ENCODE measurements at places on chromosomes 4 and X. TPM values are rescaled to one million over a fixed set of nuclear protein-coding genes. Genes with fewer than 3 reads are reported as not detected.

DGKQ gene
- total RNA-seq: 12.6 TPM

LANCL3 gene
- total RNA-seq: not detected

GSX2 gene
- not detected for total RNA-seq

UGT2A1 gene
- not detected for total RNA-seq

NLGN4X gene
- total RNA-seq: not detected

SOWAHB gene
- 0.09 TPM for total RNA-seq

KIAA1210 gene
- total RNA-seq: not detected

PTCHD1 gene
- not detected for total RNA-seq

USP17L25 gene
- not detected for total RNA-seq

- no peaks in the 10 kb centered on the region for H3K27me3 ChIP-seq
- no peaks in the 10 kb centered on the region for H3K4me1 ChIP-seq
- no peak overlapping the region for H3K4me3 ChIP-seq
- peak; percentile 38 for DNase-seq
Measured at GRCh38 chr4:81207828-81208227, 7.2 kb downstream of the PRKG2 start.

GRCh38 chr4:186685767-186686183 lies 37.9 kb downstream of the FAT1 start:
- peak overlapping the region; percentile 83 for H3K27ac ChIP-seq
- H3K36me3 ChIP-seq: peaks cover 72% of the 10 kb centered on the region
- H3K27me3 ChIP-seq: peaks cover 4% of the 10 kb centered on the region
- peak; percentile 92 for DNase-seq
- H3K4me1 ChIP-seq: peaks cover 89% of the 10 kb centered on the region

- no peak overlapping the region for H3K27ac ChIP-seq
- H3K27me3 ChIP-seq: no peaks in the 10 kb centered on the region
- H3K4me3 ChIP-seq: no peak overlapping the region
Measured at GRCh38 chr4:185290018-185290607, 80.7 kb downstream of the SNX25 start.

DNA sequence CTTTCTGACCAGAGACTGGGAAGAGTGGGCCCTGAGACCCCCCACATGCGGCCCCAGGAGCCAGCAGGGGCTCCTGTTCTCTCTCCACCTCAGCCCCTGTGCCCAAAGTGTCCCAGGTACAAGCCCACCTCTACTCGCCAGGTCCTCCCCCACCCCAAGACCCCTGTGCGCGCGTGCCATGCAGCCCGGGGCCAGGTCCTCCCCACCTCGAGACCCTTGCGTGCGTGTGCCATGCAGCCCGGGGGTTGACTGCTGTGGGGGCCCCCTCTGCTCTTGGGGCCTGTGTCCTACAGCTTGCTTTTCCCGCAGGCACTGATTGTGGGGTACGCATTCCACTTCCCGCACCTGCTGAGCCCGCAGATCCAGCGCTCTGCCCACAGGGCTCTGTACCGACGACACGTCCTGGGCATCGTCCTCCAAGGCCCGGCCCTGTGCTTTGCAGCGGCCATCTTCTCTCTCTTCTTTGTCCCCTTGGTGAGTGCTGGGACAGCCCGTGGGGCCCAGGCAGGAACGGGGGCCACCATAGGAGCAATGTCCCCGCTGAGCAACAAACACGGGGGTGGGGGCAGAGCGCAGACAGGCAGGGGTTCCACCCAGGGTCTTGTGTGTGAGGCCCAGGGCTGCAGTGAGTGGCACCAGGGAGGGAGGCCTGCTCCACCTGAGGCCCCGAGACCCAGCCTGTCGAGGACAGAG lies 20.3 kb downstream of the DGKQ start:
- H3K4me1 ChIP-seq: no peaks in the 10 kb centered on the region
- DNase-seq: no peak
- peaks cover 5% of the 10 kb centered on the region for H3K36me3 ChIP-seq
- no peak overlapping the region for H3K27ac ChIP-seq
- no peaks in the 10 kb centered on the region for H3K27me3 ChIP-seq
- H3K4me3 ChIP-seq: no peak overlapping the region

DNA sequence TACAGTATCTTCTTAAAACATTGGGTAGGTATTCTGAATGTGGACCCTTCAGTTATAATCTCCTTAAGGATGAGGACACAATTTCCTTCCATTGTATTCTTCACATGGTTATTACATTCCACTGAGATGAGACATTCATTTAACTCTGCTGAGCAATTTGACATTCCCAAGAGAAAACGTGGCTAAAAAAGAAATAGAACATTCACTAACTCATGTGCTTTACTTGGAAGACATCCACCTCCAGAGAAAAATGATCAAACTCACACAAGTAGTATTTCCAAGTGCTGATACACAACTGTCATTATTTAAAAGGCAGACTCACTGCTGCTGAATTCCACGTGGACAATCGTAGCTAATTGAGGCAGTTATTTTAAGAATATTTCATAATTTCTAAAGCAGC lies 227.9 kb upstream of the ANKRD50 start:
- H3K27me3 ChIP-seq: no peaks in the 10 kb centered on the region
- H3K27ac ChIP-seq: peak overlapping the region; percentile 75
- peaks cover 7% of the 10 kb centered on the region for H3K36me3 ChIP-seq
- H3K4me1 ChIP-seq: peaks cover 96% of the 10 kb centered on the region
- H3K4me3 ChIP-seq: peak overlapping the region; percentile 52

DNA sequence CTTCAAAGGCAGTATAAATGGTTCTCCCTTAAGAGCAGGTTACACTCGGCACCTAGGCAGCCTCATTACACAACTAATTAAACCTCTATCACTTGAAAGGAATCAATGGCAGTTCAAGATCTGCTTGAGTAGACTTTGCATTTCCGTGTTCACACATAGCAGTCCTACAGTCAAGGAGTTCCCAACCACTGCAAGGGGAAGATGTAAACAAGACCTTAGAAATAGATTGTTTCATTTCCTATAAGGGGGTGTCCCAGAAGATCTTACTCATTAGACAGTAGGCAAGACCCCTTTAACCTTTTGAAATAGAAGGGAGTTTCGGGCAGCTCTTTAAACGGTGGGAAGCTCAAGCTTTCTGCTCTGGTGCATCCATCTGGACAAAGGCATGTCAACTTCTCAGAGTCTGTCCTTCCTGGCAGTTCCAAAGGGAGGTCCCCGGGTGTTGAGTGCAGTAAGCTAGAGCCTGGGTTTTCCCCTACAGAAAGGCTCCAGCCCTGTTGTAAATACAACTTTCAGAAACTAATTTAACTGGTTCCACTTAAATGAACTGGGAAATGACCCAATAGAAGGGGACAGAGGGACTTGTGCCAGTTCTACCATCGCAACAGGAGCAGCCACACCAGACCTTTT lies 150.8 kb downstream of the RBMX2 start:
- peaks cover 2% of the 10 kb centered on the region for H3K27me3 ChIP-seq
- peaks cover 17% of the 10 kb centered on the region for H3K4me1 ChIP-seq
- no peak overlapping the region for H3K4me3 ChIP-seq
- H3K36me3 ChIP-seq: no peaks in the 10 kb centered on the region
- H3K27ac ChIP-seq: no peak overlapping the region

GRCh38 chr4:183540410-183541009 lies 35.7 kb downstream of the ING2 start:
- no peak overlapping the region for H3K27ac ChIP-seq
- no peak for DNase-seq
- peaks cover 14% of the 10 kb centered on the region for H3K4me1 ChIP-seq

DNA sequence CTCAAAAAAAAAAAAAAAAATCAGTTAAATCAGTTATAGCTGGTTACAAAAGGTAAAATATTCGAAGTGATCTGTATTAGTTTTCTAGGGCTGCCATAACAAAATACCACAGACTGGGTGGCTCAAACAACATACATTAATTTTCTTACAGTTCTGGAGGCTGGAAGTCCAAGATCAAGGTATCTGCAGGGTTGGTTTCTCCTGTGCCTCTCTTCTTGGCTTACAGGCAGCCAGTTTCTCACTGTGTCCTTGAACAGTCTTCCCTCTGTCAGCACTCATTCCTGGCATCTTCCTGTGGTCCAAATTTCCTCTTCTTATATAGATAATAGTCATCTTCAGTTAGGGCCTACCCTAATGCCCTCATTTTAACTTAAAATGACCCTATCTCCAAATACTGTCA lies 239.9 kb downstream of the MGST2 start:
- H3K27ac ChIP-seq: no peak overlapping the region
- H3K4me1 ChIP-seq: peaks cover 40% of the 10 kb centered on the region
- peaks cover 2% of the 10 kb centered on the region for H3K27me3 ChIP-seq
- no peak overlapping the region for H3K4me3 ChIP-seq
- H3K36me3 ChIP-seq: peaks cover 9% of the 10 kb centered on the region
- no peak for DNase-seq

DNA sequence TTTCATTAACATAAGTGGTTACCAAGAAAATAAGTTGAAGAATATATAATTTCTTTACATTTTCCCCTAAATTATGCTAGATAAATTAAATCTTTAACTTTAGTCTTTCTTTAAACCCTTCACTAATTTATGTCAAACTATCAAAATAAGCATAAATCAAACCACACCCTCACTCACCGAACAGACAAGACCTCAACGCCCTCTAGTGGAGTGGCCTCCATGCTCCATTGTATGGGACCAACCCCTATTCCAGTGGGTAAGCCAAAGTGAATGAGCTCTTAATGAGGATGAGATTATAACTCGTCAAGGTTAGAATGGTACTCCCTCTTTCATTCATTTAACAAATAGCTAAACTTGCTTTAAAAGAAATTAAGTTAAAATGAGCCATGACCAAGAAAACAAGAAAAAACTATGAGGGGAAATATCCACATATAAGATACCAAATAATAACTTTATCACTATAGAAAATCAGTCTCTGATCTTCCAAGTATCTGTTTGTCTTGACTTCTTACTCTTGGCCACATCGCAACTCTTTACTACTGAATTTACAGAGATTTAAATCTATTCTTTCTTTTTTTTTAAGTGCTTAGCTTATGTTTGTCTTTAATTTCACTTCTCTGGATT lies 15.6 kb upstream of the BBS12 start:
- no peak overlapping the region for H3K27ac ChIP-seq
- H3K4me1 ChIP-seq: 0 out of 2 replicates have a peak, but pooled peaks cover 6% of the 10 kb centered on the region
- DNase-seq: peak; percentile 58
- H3K4me3 ChIP-seq: no peak overlapping the region
- H3K27me3 ChIP-seq: peaks cover 11% of the 10 kb centered on the region
